ENCODE measurements at places on chromosomes 1 and 21.
A peak's percentile ranks its signal among the peaks of the same experiment; 100 is the strongest.

GRCh38 chr1:205528446-205528886, 24.0 kb downstream of the CDK18 start:
- DNase-seq: no peak

GRCh38 chr1:9599741-9600140, 11.0 kb downstream of the TMEM201 start:
- DNase-seq: no peak

- peak; percentile 47 for DNase-seq
Observed at GRCh38 chr1:1625824-1626206, 6.2 kb upstream of the MMP23B start.

DNA sequence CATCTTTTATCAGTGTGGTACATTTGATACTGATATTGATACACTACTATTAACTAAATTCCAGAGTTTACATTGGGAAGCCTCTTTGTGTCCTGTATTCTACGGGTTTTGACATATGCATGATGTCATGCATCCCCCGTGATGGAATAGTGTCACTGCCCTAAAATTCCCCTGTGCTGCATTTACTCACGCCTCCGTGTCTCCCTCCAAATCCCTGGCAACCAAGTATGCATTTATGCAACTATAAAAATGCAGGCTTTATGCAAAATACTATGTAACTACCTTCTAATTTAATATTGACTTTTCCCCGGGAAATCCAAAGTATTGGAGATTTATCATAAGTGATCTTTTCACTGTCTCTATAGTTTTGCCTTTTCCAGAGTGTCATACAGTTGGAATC, 453.7 kb upstream of the RUNX1 start:
- no peak for DNase-seq

Measured in CD8-positive, alpha-beta memory T cell (primary cell).